Astrocyte of the hippocampus (primary cell): ENCODE measurements at places on chromosomes 1 and 21.

DNA sequence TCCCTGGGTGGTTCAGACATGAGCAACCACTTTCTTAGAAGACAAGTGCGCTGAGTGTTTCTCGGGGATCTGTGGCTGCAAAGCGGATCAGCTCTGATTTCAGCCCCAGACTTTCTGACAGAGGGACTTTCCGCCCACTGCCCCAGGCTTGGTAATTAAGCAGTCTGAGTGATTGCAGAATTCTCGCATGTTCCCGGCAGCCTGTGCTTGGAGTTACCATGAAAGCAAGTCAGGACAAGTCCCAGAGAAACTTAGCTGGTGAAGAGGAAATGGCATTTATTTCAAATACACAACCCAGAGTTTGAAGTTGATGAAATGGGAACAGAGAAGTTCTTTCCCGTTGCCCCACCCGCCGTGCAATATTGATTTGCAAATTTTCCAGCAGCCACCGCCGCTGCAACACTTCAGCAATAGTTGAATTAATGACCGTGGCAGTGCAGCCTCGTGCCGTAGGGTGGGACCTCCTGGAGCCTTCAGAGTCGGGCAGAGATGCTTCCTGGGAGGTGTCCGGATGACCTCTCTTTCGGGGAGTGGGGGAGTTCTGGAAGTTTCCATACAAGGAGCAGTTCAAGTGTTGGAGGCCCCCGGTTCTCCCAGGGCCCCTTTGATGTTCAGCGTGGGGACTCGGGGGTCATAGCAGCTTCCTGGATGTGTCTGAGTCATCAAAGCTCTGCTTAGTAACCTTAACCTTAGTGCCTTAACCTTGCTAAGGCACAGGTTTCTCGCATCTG is 134.7 kb downstream of the KAZN start:
- DNase-seq, result peak; percentile 78

DNA sequence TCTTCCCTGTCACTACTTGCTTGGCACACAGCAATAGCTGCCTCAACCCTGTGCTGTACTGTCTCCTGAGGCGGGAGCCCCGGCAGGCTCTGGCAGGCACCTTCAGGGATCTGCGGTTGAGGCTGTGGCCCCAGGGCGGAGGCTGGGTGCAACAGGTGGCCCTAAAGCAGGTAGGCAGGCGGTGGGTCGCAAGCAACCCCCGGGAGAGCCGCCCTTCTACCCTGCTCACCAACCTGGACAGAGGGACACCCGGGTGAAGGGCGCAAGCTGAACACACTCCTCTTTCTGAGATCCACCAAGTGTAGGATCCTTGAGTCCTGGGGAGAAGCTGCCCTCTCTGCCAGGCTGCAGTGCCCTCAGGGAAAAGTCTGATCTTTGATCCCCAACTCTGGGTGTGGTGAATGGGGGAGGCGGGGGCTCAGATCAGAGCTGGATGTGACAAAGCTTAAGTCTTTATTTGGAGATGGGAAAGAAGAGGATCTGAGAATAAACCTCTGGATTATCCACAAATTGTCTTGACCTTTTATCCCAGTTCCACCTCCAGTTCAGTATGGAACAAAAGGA is 1.2 kb downstream of the RXFP4 start:
- DNase-seq, result no peak

DNA sequence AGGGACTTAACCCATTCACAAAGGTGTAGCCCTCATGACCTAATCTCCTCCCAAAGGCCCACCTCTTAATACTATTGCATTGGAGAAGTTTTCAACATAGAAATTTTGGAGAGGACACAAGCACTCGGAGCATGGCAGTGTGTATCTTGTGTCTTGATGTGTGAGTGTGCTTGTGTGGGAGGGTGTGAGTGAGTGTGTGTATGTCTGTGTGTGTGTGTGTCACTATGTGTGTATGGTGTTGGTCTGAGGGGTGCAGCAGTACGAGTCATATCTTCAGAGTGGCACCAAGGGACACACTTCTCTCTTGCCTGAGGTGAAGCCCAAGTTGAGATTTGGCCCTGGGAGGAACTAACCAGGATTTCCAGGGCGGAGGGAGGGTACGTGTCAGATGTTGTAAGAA is 73.7 kb downstream of the NAV1 start:
- no peak for DNase-seq

DNA sequence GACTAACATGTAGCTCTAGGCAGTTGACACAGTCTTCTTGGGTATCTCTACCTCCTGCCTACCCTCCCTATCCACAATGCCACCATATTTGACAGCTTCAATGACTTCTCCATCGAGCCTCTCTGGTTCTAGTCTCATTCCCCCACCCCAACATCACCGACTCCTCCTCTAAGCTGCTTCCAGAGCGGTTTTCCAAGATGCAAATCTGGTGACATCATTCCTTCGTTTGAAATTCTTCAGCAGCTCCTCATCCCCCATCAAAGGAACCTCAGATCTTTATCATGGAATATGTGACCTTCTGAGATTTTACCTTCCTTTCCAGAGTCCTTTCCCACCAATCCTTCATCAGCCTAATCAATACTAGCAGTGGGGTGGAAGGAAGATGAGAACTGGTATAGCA is 352.4 kb upstream of the RUNX1 start:
- DNase-seq, result peak; percentile 72

- DNase-seq, result no peak
These were observed 1091.6 kb downstream of the TTLL7 start for GRCh38 chr1:82907313-82907712.
